GDM1 (cell line): ENCODE measurements at places on chromosomes 1 and 21.

- DNase-seq, result peak; percentile 22
Measured at GRCh38 chr1:229254910-229255541, 15.9 kb upstream of the RAB4A start.

DNA sequence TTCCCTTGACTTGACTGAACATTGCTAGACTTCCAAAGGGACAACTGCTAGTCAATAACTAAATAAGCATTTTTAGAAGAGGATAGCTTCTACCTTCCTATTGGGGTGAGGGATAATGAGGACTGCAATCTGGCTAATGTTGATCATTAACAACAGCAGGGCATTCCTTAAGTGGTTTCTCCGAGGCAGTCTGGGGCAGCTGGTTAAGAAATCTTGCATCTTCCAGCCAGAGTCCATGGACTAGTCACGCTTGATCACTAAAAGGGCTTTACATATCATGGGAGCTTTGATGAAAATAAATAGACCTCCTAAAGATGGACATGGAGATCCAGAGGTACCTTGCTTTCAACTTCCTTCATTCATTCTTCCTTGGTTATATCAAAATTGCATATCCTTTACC, 329.4 kb upstream of the ESRRG start:
- DNase-seq, result no peak

- DNase-seq, result no peak
Measured at GRCh38 chr1:203072911-203073310, 12.9 kb downstream of the MYOG start.

- DNase-seq, result no peak
Measured at GRCh38 chr1:26740952-26741351, 45.1 kb downstream of the ARID1A start.

DNA sequence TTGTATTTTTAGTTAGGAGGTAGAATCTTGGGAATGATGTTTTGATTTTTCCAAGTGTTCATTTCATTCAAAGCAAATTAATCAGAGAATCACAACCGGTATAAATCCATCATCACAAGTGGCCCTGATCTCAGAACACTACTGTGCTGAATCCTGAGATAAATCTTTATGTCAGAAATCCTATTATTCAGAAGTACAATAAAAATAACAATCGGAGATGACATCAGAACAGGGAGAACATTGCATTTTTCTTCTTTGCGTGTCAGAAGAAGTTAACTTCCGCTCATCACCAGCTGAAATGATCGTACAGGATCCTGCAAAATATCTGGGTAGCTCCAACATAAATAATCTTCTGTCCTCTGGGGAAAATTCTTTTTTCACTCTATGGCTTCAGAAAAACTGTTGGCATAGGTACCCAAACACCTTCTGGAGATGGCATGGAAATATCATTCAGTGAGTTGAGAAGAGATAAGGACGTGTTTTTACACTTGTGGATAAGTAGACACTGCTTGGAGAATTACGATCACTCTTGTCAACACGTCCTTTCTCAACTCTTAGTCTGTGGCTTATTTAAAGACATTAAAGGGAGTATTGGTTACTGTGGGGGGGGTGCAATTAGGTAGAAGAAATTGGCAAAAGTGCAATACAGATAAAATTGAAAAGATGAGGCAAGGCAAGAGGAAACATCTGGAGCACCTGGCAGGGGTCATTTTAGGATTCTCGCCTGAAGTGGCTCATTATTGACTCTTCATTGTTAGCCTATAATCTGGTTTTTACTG, 46.9 kb upstream of the SMYD2 start:
- no peak for DNase-seq

DNA sequence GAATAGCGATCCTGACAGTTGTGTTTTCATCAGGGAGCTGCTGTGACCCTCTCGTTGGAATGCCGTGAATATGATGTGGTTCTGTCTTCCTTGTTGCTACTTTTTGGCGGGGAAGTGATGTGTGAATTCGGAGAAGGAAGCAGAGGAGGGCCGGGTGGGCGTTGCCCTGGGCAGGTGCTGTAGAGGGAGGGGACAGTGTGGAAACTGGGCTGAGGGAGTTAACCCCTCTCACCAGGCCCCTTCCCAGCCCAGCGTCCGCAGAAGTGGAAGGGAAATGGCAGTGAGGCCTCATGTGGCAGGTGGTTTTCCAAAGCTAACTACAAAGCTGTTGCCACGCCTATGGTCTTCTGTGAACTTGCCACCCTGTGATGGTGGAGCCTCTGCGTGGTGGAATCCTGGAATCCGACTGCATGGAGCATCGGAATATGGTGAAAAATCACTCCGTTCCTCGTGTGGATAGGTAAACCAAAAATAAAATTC, 227.9 kb downstream of the DYRK1A start:
- no peak for DNase-seq
